ENCODE measurements at places on chromosomes 16 and 17.

DNA sequence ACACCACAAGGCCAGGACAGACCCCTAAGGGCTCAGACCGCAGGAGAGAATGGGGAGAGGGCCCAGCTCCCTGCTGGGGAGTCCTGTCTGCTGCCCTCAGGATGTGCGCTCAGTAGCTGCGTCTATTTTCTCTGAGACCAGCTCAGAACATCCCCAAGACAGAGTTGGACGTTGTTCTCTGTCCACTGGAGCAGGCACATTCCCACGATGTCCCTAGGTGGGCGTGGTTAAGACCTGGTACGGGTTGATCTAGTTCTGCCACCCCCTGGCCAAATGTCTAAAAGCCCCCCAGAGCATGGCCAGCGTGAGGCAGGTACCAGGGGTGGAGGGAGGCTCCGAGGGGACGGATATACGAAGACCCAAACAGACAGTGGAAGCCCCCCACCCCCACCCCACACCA, 842 bp upstream of the CALB2 start:
- DNase-seq, result no peak

- no peak for DNase-seq
Observed at GRCh38 chr16:51509336-51509735, 358.3 kb upstream of the SALL1 start.

GRCh38 chr16:17607075-17607509, 136.3 kb upstream of the XYLT1 start:
- DNase-seq, result no peak

DNA sequence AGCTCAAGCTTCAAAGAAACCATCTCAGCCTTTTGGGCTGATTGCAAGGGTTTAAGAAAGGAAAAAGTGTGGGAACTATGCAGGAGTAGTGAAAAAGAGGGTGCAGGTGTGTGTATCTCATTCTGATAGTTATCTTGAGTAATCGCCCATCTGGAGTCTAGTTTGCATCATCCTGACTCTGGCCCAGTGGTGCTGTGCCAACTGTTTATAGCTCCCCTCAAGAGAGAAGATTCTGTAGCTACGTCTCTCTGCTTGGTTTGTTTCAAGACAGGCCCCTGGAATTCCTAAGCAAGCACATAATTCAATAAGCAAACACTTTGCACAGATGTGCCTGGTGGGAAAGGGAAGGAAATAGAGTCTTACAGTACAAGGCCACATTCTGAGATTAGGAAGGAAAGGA, 144.4 kb downstream of the HAPSTR1 start:
- no peak for DNase-seq
